ENCODE measurements at places on chromosomes 13 and 19. TPM values are rescaled to one million over a fixed set of nuclear protein-coding genes. Genes with fewer than 3 reads are reported as not detected.

The FFAR3 gene
- not detected for total RNA-seq

The CPAMD8 gene
- total RNA-seq = 0.30 TPM

The SPRY2 gene
- 26.3 TPM for total RNA-seq

The SIX5 gene
- total RNA-seq = 4.9 TPM

The MATK gene
- not detected for total RNA-seq

The TPT1 gene
- 1,911 TPM for total RNA-seq

The ZNF835 gene
- under 0.01 TPM for total RNA-seq

The BEST2 gene
- total RNA-seq = not detected

The MBD3L2 gene
- not detected for total RNA-seq

The APOE gene
- total RNA-seq = 0.97 TPM

The MEIOSIN gene
- total RNA-seq = not detected

The ERICH4 gene
- not detected for total RNA-seq

The CERS4 gene
- 1.9 TPM for total RNA-seq

The RETN gene
- total RNA-seq = not detected

The ZNF575 gene
- total RNA-seq = not detected

The ERFL gene
- total RNA-seq = not detected

The C1QTNF9B gene
- not detected for total RNA-seq

The ZNF816 gene
- total RNA-seq = 16.4 TPM

The SCN1B gene
- 2.9 TPM for total RNA-seq

The ZNF98 gene
- total RNA-seq = not detected

The NCAN gene
- not detected for total RNA-seq

The S1PR4 gene
- 2.3 TPM for total RNA-seq

The ATP4B gene
- not detected for total RNA-seq

The SIGLEC7 gene
- total RNA-seq = not detected

The MIDN gene
- 39.8 TPM for total RNA-seq

The SKA3 gene
- 6.8 TPM for total RNA-seq

The MBD3L3 gene
- not detected for total RNA-seq

The TRAPPC2B gene
- total RNA-seq = 14.0 TPM

The PRR36 gene
- not detected for total RNA-seq

The TUBA3C gene
- total RNA-seq = not detected

The RFX1 gene
- total RNA-seq = 1.5 TPM

All from epithelial cell of umbilical artery (primary cell).